ENCODE measurements at places on chromosomes 2 and 18. TPM values are rescaled to one million over a fixed set of nuclear protein-coding genes. Genes with fewer than 3 reads are reported as not detected.

Gene SFT2D3
- 5.9 TPM for total RNA-seq

- H3K4me3 ChIP-seq, result no peak overlapping the region
- no peaks in the 10 kb centered on the region for H3K27me3 ChIP-seq
- no peaks in the 10 kb centered on the region for H3K36me3 ChIP-seq
- H3K27ac ChIP-seq, result no peak overlapping the region
Measured at GRCh38 chr2:211751848-211752247, 786.8 kb downstream of the ERBB4 start.

Gene TOGARAM2
- total RNA-seq, result 6.6 TPM

DNA sequence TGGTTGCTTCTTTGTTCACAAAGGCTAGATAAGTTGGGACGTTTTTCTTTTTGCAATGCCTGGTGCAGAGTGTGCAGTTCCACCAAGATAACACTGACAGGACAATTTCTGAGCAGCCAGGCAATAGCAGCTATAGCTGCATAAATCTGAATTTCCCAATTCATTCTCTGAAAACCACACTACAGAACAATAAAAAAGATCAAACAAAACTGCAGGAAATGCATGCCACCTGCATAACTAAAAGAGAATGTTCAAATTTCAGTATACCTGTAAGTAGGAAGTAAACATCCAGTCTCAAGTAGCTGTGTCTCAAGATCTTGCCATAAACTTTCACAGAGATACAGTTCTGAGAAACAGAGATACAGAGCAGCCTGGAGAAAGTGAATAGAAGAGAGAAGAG is 5.3 kb upstream of the KCTD18 start:
- H3K36me3 ChIP-seq, result no peaks in the 10 kb centered on the region
- H3K4me3 ChIP-seq, result no peak overlapping the region
- H3K4me1 ChIP-seq, result no peaks in the 10 kb centered on the region
- no peak overlapping the region for H3K27ac ChIP-seq

Gene EIF5B
- 50.7 TPM for total RNA-seq

- no peaks in the 10 kb centered on the region for H3K27me3 ChIP-seq
- H3K4me3 ChIP-seq, result no peak overlapping the region
- no peaks in the 10 kb centered on the region for H3K4me1 ChIP-seq
Measured at GRCh38 chr2:120631724-120632123, 103.9 kb upstream of the GLI2 start.

Gene CIB4
- not detected for total RNA-seq

- H3K4me1 ChIP-seq, result no peaks in the 10 kb centered on the region
- no peak overlapping the region for H3K27ac ChIP-seq
- no peaks in the 10 kb centered on the region for H3K36me3 ChIP-seq
- H3K4me3 ChIP-seq, result no peak overlapping the region
- DNase-seq, result no peak
Measured at GRCh38 chr2:162232671-162233070, 10.6 kb downstream of the FAP start.

Gene UGT1A3
- not detected for total RNA-seq

Gene STAMBP
- total RNA-seq, result 23.3 TPM

Measured in right atrium auricular region (tissue), 2 donors.